ENCODE measurements at places on chromosomes 4 and X. TPM values are rescaled to one million over a fixed set of nuclear protein-coding genes. Genes with fewer than 3 reads are reported as not detected.

The SAGE1 gene
- not detected for total RNA-seq

The MAGEC3 gene
- not detected for total RNA-seq

The CDS1 gene
- 31.8 TPM for total RNA-seq

The CACNA1F gene
- total RNA-seq = 0.96 TPM

The PLK4 gene
- not detected for total RNA-seq

The WAS gene
- total RNA-seq = 6.8 TPM

The FAM120C gene
- 3.1 TPM for total RNA-seq

The F11 gene
- total RNA-seq = not detected

The TLR8 gene
- 0.82 TPM for total RNA-seq

The PI4K2B gene
- total RNA-seq = 26.1 TPM

The SH3RF1 gene
- 55.1 TPM for total RNA-seq

The TMSB15C gene
- 0.55 TPM for total RNA-seq

The CXCL11 gene
- not detected for total RNA-seq

The TRPC3 gene
- total RNA-seq = 3.4 TPM

The ADGRG2 gene
- total RNA-seq = 0.64 TPM

The L1CAM gene
- 7.1 TPM for total RNA-seq

The ESX1 gene
- not detected for total RNA-seq

The FGD1 gene
- total RNA-seq = 2.7 TPM

The CEP135 gene
- 11.7 TPM for total RNA-seq

The CYBB gene
- total RNA-seq = 3.8 TPM

The ENAM gene
- not detected for total RNA-seq

The TIGD2 gene
- 1.1 TPM for total RNA-seq

The TLR2 gene
- 0.40 TPM for total RNA-seq

The MAGEC2 gene
- not detected for total RNA-seq

The PSAPL1 gene
- total RNA-seq = not detected

The GYPE gene
- not detected for total RNA-seq

The MAGEE2 gene
- not detected for total RNA-seq

The BST1 gene
- total RNA-seq = 4.3 TPM

The GPRASP3 gene
- not detected for total RNA-seq

The RBM47 gene
- total RNA-seq = 667 TPM

The NHS gene
- total RNA-seq = 2.9 TPM

The CYTL1 gene
- not detected for total RNA-seq

The EDNRA gene
- 3.8 TPM for total RNA-seq

The MAGEB18 gene
- not detected for total RNA-seq

The CHRDL1 gene
- 13.5 TPM for total RNA-seq

The VCX gene
- total RNA-seq = not detected

The CTAG1B gene
- not detected for total RNA-seq
